ENCODE measurements at places on chromosomes 2 and 18.
A peak's percentile ranks its signal among the peaks of the same experiment; 100 is the strongest.

GRCh38 chr2:136932700-136933099 is 167.4 kb downstream of the THSD7B start:
- DNase-seq = no peak

DNA sequence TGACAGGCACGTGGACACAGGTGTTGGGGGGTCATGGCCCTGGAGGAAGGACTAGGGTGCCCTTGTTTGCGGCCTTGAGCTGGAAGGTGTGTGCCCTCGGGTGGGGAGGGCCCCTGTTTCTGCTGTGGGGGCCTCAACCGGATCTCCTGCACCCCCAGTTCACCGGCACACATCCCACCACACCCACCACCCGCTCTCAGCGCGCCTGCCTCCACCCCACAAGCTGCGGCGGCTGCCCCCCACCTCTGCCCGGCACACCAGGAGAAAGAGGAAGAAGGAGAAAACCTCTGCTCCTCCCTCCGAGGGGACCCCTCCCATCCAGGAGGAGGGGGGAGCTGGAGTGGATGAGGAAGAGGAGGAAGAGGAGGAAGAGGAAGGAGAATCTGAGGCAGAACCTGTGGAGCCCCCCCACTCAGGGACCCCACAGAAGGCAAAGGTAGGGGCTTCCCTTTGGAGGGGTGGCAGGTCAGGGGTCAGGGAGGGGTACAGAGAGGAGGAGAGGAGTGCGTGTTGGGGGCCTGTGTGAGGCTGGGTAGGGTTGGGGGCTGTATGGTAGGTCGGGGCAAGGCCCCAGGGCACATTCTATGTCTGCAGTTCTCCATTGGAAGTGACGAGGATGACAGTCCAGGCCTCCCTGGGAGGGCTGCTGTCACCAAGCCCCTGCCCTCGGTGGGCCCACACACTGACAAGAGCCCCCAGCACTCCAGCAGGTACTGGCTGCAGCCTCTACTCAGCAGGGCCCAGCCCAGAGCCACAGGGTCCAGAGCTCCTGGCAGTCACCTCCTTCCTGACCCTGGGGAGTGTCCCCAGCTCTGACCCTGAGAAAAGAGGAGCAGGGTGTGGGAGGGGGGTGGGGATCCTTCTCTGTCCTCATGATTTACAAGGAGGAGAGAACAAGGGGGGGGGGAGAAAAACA is 1.8 kb downstream of the SLC4A3 start:
- DNase-seq = no peak

GRCh38 chr2:159933040-159933726 is 129.2 kb downstream of the PLA2R1 start:
- DNase-seq = no peak

DNA sequence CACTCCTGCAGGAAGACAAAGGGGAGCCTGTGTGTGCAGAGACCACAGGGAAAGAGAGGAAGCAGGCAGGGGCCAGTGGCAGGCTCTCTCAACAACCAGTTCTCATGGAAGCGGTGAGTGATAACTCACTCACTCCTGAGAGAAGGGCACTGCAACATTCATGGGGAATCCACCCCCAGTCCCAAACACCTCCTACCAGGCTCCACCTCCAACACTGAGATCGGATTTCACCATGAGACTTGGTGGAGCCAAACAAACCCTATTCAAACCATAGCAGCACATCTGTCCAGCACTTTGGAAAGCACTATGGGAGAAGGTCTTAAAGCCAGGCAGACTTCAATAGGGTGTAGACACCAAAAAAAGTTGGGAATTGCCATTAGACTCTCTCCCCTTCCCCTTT is 345.7 kb upstream of the SPRED2 start:
- DNase-seq = no peak

GRCh38 chr2:222943820-222944219 is 83.0 kb downstream of the ACSL3 start:
- no peak for DNase-seq

GRCh38 chr2:196618661-196619060 is 20.9 kb upstream of the CCDC150 start:
- no peak for DNase-seq

DNA sequence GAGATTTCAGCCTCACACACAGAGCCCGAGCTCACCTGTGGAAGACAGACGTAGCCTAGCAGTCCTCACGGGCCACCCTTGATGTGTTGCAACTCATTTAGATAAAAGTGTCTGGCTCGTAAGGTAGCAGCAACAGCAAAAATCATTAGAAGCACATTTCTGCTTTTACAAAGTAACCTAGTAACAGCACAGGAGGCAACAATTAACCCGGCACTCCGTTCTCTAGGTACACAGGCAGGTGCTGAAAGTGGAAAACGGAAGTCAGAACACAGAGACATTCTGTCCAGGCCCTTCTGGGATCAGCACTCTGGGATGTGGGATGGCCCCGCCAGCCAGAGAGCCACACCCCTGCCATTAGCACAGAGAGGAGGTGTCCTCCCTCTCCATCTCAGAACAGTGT is 99.3 kb downstream of the KLHL29 start:
- no peak for DNase-seq

DNA sequence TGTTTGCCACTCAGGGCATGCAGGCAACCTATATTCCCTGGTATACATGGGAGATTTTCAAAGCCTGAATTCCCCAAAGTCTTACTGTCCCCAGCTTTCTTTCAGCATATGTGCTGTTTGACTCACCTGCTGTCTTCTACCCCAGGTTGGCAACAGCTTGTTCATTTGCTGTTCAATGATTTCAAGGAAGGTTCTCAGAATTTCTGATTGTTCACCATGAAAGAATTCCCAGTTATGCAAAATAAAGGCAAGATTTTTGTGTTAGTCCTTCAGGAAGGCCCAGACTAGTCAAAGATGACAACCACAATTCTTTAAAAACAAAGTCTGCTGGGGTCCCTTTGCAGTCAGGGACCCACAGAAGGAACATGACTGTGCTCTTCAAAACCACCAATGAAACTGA is 1057.8 kb upstream of the CDH2 start:
- no peak for DNase-seq

- no peak for DNase-seq
These were observed 48.6 kb downstream of the SMAD2 start for GRCh38 chr18:47881752-47882455.

- no peak for DNase-seq
These were observed 981 bp downstream of the ST8SIA3 start for GRCh38 chr18:57353137-57353939.

DNA sequence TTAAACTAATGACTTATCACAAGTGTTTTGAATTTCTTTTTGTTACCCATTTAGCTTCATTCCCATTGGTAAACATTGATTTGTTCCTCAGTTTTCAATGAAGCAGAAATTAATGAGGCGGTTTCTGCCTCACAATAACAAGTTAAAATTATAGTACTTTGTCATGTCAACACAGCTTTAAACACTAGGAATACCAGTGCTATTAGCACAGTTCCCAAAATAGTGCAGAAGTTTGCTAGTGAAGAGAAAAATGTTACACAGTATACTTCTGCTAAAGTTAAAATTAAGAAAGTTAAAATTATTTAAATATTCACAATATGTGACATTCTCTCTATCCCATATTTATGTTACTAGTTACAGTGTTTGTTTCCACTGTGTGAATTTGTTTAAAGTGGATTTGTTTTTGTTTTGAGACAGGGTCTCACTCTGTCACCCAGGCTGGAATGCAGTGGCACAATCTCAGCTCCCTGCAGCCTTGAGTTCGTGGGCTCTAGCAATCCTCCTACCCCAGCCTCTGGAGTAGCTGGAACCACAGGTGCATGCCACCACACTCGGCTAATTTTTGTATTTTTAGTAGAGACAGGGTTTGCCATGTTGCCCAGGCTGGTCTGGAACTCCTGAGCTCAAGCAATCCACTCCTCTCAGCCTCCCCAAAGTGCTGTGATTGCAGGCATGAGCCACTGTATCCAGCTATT is 3.8 kb upstream of the CHN1 start:
- no peak for DNase-seq

GRCh38 chr2:62187246-62187645 is 8.7 kb upstream of the B3GNT2 start:
- DNase-seq = no peak

- no peak for DNase-seq
These were observed 77.2 kb upstream of the CD226 start for GRCh38 chr18:70024829-70025228.

DNA sequence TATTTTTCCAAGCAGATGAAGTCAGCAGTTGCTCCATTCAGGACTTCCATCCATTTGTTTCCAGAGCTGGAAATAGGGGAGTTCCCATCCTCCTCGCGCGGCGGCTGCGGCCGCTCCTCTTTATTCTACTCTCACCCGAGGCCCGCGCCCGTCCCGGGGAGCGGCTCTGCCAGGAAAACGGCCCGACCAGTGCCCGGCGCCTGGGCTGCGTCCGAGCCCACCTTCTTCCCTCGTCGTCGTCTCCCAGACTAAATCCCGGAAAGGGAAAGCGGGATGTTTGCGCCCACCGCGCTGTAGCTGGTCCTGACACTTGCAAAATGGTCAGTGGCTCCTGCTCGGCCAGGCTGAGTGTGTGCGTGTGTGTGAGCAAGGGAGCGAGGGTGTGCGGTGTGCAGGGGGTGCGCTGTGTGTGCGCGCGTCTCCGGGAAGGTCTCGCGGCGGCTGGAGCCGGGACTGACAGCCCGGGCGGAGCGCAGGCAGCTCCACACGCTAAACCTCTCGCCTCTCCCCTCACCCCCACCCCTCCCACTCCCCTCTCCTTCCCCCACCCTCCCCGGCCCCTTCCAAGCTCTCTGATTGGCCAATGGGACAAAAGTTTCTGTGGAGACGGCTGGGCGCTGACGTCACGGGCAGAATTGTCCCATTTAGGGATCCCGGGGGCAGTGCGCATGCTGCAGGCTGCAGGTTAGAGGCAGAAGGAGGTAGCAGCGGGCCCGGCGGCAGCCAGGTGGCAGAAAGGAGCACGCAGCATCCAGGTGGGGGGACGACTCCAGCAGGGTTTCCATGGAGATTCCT is at the start of gene NOL4:
Gene NOL4, minus strand, starts transcription at position 491 of the 795 bp plus-strand sequence. CDS start 1,660 bp downstream, outside the sequence.
- DNase-seq = no peak

DNA sequence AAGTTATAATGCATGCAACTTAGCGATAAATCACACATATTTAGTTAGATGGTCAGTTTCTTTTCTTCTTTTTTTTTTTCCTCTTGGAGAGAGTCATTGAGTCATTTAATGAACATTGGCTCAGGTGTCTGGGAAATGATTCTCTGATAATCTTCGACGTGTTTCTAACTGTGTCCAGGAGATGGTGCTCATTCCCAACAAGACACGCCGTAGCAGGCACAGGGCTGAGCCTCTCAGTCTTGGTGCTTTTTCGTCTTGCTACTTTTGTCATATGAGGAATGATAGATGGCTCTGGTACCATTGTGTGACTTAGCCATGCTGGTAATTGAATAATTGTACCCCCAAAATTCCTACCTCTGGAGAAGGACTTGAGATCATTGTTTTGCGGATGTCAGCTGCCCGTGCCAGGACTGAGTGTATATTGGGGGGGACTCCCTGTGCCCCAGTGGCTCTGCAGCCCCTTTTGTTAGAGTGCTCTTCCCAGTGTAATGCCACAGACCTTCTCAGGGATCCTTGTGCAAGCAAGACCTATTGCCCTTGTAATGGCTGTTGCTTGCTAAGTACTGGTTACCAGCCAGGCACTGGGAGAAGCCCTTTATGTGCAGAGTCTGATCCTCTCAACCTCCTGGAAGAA is 107.6 kb upstream of the CYRIA start:
- peak; percentile 2 for DNase-seq

GRCh38 chr2:229090225-229090624 is 180.9 kb downstream of the PID1 start:
- DNase-seq = no peak

All from T-helper 1 cell (primary cell).